Left lung (tissue), 14 donors: ENCODE measurements at places on chromosomes 1 and 21. TPM values are rescaled to one million over a fixed set of nuclear protein-coding genes. Genes with fewer than 3 reads are reported as not detected.

Gene KRTAP11-1
- not detected for total RNA-seq

Gene OR6K3
- not detected for total RNA-seq

Gene ARHGAP30
- total RNA-seq, result 57.7 TPM

Gene TDRD10
- 5.0 TPM for total RNA-seq

Gene LCE1C
- total RNA-seq, result not detected

GRCh38 chr1:15205586-15206346, 41.3 kb upstream of the FHAD1 start:
- no peak for DNase-seq

GRCh38 chr1:788835-789234, 102.4 kb upstream of the OR4F16 start:
- no peak for DNase-seq

- DNase-seq, result no peak
Observed at GRCh38 chr1:84603941-84604830, 29.9 kb upstream of the CTBS start.

DNA sequence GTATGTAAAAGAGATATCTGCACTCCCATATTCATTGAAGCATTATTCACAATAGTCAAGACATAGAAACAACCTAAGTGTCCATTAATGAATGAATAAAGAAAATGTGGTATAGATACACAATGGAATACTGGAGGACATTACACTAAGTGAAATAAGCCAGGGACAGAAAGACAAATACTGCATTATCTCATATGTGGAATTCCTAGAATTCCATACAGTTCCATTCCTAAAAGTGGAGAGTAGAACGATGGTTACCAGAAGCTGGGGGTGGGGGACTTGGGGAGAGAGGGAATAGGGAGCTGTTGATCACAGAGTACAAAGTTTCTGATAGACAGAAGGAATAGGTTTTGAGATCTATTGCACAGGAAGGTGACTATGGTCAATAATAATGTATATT, 7.4 kb downstream of the TMED5 start:
- no peak for DNase-seq

DNA sequence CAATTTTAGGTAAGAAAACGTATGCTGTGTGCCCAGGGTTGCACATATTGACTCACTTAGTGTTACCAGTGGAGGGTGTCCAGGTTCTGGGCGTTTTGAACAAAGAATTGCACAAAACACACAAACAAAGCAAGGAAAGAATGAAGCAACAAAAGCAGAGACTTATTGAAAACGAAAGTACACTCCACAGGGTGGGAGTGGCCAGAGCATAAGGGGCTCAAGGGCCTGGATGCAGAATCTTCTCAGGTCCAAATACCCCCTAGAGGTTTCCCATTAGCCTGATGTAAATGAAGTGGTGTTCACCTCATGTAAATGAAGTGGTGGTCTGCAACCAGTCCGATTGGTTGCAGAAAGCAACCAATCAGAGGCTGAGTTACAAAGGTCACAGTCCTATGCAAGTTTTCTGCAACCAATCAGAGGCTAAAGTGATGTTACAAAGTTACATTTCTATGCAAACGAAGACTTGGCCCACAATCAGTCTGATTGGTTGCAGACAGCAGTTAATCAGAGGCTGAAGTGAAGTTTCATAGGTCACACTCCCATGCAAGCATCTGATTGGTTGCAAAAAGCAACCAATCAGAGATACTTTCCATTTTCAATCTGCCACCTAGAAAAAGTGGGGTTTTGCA, 228.3 kb downstream of the ST6GALNAC3 start:
- DNase-seq, result no peak
